ENCODE measurements at places on chromosomes 6 and 20.

- no peak for DNase-seq
Observed at GRCh38 chr20:6702144-6702543, 65.3 kb upstream of the BMP2 start.

GRCh38 chr6:113352831-113353230, 504.3 kb upstream of the MARCKS start:
- no peak for DNase-seq

DNA sequence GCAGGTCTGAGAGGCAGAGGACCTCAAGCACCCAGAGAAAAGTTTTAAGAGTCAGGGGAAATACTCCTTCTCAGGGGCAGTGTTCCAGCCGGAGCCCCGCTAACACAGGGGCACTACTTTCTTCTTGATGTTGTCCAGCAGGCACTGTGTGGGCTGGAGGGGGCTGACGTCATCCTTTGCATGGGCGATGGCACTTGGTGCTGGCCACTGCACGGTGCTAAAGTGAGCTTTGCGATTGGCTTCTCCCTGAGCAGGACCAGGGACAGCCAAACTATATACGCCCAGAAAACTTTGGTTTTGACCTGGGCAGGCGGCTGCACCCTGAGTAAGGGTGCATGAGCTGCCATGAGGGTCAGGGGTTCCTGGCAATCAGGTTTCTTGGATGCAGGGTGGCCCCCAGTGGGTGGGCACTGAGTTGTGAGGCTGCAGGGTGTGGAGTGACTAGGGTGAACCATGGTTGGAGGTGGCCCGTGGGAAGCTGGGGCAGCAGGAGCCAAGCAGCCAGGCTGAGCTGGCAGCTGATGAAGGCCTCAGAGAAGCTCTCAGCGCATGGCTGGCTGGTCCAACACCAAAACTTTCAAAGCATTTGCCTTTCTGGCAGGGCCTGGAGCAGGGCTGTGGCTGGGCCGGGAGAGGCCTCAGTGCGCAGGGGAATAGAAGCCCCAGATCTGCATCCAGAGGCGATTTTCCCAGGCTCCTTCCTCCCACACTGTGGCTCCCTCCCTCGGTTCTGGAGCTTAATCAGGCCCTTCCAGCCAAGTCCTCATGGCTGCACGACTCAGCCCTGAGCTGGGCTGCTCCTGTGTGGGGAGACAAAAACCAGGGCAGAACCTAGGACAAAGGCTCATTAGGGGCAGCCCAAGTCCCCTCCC, 18.3 kb downstream of the MRPS18A start:
- DNase-seq = no peak

- no peak for DNase-seq
Observed at GRCh38 chr6:114436691-114437090, 93.9 kb upstream of the HS3ST5 start.

GRCh38 chr6:129029778-129030177, 146.8 kb downstream of the LAMA2 start:
- no peak for DNase-seq

GRCh38 chr6:130632277-130632676, 194.9 kb upstream of the SMLR1 start:
- no peak for DNase-seq

Measured in NCI-H1694 treated with DMSO at 0.1 percent for 48 hours (cell line).